ENCODE measurements at places on chromosomes 13 and 19. TPM values are rescaled to one million over a fixed set of nuclear protein-coding genes. Genes with fewer than 3 reads are reported as not detected.

The CXCL17 gene
- polyA plus RNA-seq = not detected

The CADM4 gene
- 2.0 TPM for polyA plus RNA-seq

The BTBD2 gene
- polyA plus RNA-seq = 6.5 TPM

DNA sequence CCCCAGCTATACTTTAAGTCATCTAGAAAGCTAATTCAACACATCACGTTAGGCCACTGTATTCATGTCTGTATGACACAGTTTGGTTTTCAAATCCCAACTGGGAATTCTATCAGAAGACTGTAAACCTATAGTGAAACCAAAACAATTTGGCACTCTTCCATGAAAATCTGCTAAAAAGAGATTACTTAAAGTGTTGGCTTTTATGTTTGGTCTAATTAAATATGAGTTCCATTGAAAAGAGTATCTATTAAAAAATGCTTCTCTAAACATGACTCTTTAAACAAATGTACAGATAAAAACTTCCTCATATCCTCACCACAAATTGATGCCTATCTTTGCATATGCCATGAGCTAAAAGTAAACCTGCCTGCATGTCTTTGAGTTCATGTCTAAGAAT, 25.4 kb downstream of the PCDH9 start:
- H3K4me1 ChIP-seq = no peaks in the 10 kb centered on the region
- no peaks in the 10 kb centered on the region for H3K36me3 ChIP-seq
- no peaks in the 10 kb centered on the region for H3K27me3 ChIP-seq

- DNase-seq = peak; percentile 77
- H3K4me1 ChIP-seq = no peaks in the 10 kb centered on the region
- no peaks in the 10 kb centered on the region for H3K27me3 ChIP-seq
- no peak overlapping the region for H3K27ac ChIP-seq
These were observed 25.9 kb downstream of the GRIN2D start for GRCh38 chr19:48419158-48419920.

- H3K27me3 ChIP-seq = no peaks in the 10 kb centered on the region
- peak overlapping the region; percentile 77 for H3K27ac ChIP-seq
- peaks cover 25% of the 10 kb centered on the region for H3K4me1 ChIP-seq
- H3K4me3 ChIP-seq = peak overlapping the region; percentile 59
These were observed 49.5 kb downstream of the CRYL1 start for GRCh38 chr13:20475927-20476691.

DNA sequence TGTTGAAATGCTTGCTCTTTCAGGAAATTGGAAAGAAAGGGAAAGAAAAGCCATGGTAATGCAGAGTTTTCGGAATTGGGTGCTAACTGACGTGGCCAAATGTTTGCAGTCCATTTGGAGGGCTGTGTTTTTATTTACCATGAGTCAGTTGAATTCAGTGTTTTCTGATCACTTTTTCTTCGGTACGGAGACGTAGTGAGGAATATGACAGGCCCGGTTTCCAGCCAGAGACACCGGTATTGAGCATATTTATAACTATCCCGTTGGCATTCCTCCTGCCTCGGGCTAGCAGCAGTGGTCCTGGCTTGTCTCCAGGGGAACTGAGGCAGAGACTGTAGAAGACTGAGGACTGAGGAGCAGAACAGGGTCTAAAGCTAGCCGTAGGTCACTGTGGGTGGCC, 1.0 kb downstream of the CDC16 start:
- H3K4me1 ChIP-seq = peaks cover 9% of the 10 kb centered on the region
- H3K27me3 ChIP-seq = no peaks in the 10 kb centered on the region
- peaks cover 8% of the 10 kb centered on the region for H3K36me3 ChIP-seq
- peak overlapping the region; percentile 87 for H3K4me3 ChIP-seq
- no peak for DNase-seq
- peak overlapping the region; percentile 79 for H3K27ac ChIP-seq

DNA sequence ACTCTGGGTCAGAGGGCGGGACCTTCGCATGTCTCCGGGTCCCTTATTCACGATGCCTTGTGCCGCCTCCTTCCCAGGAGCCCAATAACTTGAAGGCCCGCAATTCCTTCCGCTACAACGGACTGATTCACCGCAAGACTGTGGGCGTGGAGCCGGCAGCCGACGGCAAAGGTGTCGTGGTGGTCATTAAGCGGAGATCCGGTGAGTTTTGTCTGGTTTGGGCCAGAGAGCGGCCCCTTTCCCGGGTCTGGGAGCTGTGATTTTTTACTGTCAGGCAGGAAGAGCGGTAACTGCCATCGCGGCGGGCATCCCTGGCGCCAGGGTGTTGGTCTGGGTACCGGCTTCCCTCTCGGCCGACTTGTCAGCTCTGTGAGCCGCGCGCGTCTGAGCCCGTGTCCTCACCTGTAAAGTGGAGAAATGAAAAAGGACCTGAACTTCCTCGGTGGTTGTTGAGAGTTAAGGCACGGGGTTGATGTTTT, 800 bp downstream of the RPL28 start:
- peak overlapping the region; percentile 92 for H3K4me3 ChIP-seq
- H3K27me3 ChIP-seq = no peaks in the 10 kb centered on the region
- no peaks in the 10 kb centered on the region for H3K36me3 ChIP-seq
- DNase-seq = no peak

- H3K36me3 ChIP-seq = no peaks in the 10 kb centered on the region
- H3K27me3 ChIP-seq = no peaks in the 10 kb centered on the region
- H3K27ac ChIP-seq = no peak overlapping the region
- no peaks in the 10 kb centered on the region for H3K4me1 ChIP-seq
- DNase-seq = no peak
- H3K4me3 ChIP-seq = no peak overlapping the region
These were observed 224.8 kb downstream of the SPRY2 start for GRCh38 chr13:80116107-80116506.

- H3K27ac ChIP-seq = peak overlapping the region; percentile 83
- no peaks in the 10 kb centered on the region for H3K36me3 ChIP-seq
- H3K4me1 ChIP-seq = peaks cover 38% of the 10 kb centered on the region
- peak overlapping the region; percentile 32 for H3K4me3 ChIP-seq
These were observed 69.2 kb upstream of the TM9SF2 start for GRCh38 chr13:99431927-99432608.

DNA sequence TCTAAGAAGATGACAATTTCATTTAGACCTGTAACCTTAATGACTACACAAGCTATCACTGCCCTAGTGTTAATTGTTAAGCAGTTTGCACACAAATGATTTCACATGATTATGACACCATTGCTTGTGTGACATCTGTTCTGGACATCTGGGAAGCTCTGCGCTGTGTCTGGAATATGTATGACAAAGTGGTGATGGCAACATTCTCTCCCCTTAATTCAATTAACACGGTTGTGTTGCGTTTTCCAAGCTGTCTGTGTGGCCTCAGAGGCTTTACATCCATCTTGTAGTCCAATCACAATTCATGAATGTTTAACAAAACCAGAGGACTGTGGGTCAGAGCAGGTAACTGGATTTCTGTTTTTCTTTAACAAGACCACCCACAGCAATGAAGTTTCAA, 204.4 kb downstream of the COG6 start:
- no peaks in the 10 kb centered on the region for H3K4me1 ChIP-seq
- no peak overlapping the region for H3K27ac ChIP-seq
- no peaks in the 10 kb centered on the region for H3K27me3 ChIP-seq
- no peaks in the 10 kb centered on the region for H3K36me3 ChIP-seq
